Jurkat, Clone E6-1 (cell line): ENCODE measurements at places on chromosomes 2 and 18.

GRCh38 chr2:64989982-64990614, 899 bp downstream of the SLC1A4 start:
- DNase-seq = no peak

- DNase-seq = no peak
Observed at GRCh38 chr2:11250400-11251196, 93.8 kb downstream of the ROCK2 start.

DNA sequence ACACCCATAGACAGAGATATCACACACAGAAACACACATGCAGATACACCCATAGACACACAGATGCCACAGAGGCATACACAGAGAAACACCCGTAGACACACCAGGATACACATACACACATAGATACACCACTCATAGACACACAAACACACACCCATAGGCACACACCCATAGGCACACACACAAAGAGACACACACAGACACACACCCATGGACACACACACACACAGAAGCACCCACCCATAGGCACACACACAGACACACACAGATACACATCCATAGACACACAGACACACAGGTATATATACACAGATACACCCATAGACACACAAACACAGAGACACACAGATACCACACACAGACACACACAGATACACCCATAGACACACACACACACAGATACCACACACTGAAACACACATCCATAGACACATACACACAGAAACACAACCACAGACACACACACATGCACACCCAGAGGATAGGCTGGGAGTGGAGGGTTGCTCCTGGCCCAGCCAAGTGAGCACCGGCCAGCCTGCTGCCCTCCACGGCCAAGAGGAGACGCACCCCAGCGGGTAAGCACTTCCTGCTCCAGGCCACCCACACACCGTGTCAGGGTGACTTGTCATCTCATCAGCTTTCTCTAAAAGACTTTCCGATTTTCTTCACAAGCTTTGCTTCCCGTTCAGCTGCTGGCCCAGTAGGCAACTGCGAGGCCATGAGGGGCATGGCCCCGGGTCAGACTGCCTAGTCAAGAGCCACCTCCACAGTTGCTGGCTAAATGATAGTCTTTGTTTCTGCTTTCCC, 14.1 kb upstream of the CNNM3 start:
- DNase-seq = no peak

GRCh38 chr2:152606081-152606480, 111.2 kb downstream of the PRPF40A start:
- DNase-seq = no peak

GRCh38 chr18:40313030-40313642, 1641.9 kb upstream of the PIK3C3 start:
- no peak for DNase-seq

- DNase-seq = no peak
Observed at GRCh38 chr2:71669058-71669456, 215.7 kb downstream of the DYSF start.

DNA sequence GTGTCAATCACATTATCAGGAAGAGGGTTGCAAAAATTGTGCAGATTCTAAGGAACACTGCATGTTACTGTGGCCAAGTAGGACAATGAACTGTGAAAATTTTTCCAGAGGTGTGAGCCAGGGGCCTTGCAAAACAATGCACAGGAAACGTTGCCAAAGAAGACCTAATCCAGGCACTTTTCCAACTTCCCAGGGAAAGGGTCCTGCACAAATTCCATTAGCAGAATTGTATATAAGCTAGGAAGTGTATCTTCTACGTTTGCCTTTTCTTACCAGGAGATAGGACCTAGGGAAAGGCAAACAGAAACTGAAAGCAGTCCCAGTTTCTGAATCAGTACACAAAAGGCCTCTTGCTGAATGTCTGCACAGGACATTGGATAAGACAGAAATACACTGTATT, 1888.3 kb upstream of the CELF4 start:
- no peak for DNase-seq

- DNase-seq = no peak
Observed at GRCh38 chr2:60483401-60483800, 70.1 kb downstream of the BCL11A start.

DNA sequence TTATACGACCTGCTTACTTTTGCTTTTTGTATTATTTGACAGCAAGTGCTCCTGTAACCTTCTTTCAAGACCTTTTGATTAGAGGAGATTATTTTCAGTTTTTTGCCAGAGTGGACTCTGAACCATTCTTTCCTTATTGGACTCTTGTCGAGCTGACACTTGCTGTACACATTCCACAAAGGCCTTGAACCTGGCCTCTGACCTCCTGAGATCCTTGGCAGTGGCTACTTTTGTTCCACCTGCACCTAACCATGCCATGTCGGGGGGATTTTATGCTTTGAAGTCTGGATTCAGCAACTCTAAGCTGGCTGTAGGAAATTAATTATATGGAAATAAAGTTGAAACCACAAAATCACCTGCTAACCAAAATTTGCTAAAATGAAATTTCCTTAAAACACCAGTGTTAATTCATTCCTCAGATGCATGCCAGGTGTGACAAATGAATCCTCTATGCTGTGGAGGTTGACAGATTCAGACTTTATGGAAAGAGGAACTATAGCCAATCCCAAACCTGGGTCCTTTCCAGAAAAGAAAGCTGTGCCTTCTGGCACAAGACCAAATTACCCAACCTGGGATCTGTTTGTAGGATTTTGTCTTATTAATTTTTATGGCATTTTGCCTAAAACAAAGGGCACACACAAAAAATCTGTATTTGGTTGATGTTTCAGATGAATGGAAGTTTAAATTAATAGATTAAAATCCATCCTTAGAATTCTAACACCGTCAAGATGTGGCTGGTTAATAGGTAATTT, 110.4 kb downstream of the CDC42EP3 start:
- DNase-seq = no peak

DNA sequence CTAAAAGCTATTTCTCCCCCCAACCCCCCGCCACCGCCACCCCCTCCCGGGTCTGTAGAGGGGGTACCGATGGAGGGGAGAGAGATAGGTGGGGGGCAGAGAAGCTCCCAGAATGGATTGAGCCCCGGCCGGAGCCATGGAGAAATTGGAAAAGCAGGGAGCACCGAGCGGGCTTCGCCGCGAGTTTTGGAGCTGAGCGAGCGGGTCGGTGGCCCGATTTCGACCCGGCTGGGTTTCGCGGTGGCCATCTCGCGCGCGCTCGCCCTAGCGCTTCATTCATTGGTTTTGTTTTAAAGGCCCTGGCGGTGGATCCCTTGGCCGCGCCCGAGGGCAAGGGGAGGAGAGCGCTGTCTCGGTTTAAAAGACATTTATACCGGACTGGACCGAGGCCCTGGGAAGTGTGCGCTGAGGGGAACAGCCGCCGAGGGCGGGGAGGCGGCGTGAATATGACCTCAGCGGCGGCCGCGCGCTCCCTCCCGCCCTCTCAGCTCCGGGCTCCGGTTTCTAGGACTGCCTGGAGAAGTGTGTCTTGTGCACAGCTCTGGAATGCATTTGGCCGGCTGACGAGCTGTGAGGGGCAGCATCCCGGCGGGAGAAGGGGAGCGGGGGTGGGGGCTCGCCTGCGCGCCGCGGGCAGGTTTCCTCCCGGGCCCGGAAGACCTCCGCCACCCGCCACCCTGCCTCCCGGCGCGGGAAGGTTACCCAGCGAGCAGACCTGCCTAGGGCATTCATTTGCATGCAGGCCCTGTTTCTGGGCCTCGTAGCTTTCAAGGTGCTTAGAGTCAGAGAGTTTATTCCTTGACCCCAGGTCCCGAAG, 1.7 kb upstream of the SMAD7 start:
- DNase-seq = no peak

- no peak for DNase-seq
Observed at GRCh38 chr2:175567435-175568061, 386.0 kb upstream of the ATP5MC3 start.
